ENCODE measurements at places on chromosomes 16 and 17. TPM values are rescaled to one million over a fixed set of nuclear protein-coding genes. Genes with fewer than 3 reads are reported as not detected.
A peak's percentile ranks its signal among the peaks of the same experiment; 100 is the strongest.

DNA sequence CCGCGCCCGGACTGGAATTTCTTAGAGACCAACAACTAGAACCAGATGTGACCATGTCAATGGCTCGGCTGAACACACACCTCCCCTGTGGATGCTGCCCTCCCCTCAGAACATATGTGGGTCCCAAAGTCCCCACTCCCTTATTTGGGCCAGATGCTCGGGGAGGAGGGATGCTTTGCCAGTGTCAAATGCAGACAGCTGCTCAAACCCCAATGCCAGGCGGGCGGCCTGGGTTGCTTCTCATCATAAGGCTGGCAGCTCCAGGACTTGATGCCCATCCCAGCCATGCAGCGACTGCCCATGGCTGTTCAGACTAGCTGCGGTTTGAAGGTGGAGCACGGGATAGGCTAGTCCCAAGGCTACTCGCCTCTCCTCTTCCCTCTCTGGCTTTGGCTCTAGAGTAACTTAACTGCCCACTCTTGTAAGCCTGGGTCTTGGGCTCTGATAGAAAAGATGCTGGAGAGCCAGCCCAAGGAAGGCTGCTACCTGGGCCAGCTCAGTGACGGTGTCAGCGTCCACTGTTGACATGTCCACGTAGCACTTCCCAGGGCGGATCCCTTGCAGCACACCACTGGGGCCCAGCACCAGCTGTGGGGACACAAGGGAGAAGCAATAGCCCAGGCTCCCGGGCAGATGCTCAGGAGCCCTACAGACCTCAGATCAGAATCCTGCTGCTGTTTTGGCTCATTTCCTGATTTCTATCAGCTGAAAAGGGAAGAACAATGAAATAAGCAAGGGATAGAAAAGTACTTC lies 11.0 kb upstream of the ROGDI start:
- peaks cover 14% of the 10 kb centered on the region for H3K36me3 ChIP-seq
- no peak overlapping the region for H3K4me3 ChIP-seq
- H3K27ac ChIP-seq: no peak overlapping the region
- DNase-seq: no peak
- no peaks in the 10 kb centered on the region for H3K4me1 ChIP-seq

- no peaks in the 10 kb centered on the region for H3K27me3 ChIP-seq
- H3K36me3 ChIP-seq: no peaks in the 10 kb centered on the region
- H3K27ac ChIP-seq: no peak overlapping the region
- DNase-seq: no peak
- H3K4me1 ChIP-seq: no peaks in the 10 kb centered on the region
- no peak overlapping the region for H3K4me3 ChIP-seq
Observed at GRCh38 chr16:51696376-51696775, 545.3 kb upstream of the SALL1 start.

GRCh38 chr17:59607061-59607460 lies 12.6 kb upstream of the CLTC start:
- peaks cover 35% of the 10 kb centered on the region for H3K36me3 ChIP-seq
- H3K4me1 ChIP-seq: no peaks in the 10 kb centered on the region
- H3K4me3 ChIP-seq: no peak overlapping the region

GRCh38 chr17:33942414-33942813 lies 312.7 kb upstream of the CCL2 start:
- no peaks in the 10 kb centered on the region for H3K36me3 ChIP-seq
- no peaks in the 10 kb centered on the region for H3K4me1 ChIP-seq
- H3K4me3 ChIP-seq: no peak overlapping the region
- no peak overlapping the region for H3K27ac ChIP-seq
- H3K27me3 ChIP-seq: peaks cover 34% of the 10 kb centered on the region
- no peak for DNase-seq

DNA sequence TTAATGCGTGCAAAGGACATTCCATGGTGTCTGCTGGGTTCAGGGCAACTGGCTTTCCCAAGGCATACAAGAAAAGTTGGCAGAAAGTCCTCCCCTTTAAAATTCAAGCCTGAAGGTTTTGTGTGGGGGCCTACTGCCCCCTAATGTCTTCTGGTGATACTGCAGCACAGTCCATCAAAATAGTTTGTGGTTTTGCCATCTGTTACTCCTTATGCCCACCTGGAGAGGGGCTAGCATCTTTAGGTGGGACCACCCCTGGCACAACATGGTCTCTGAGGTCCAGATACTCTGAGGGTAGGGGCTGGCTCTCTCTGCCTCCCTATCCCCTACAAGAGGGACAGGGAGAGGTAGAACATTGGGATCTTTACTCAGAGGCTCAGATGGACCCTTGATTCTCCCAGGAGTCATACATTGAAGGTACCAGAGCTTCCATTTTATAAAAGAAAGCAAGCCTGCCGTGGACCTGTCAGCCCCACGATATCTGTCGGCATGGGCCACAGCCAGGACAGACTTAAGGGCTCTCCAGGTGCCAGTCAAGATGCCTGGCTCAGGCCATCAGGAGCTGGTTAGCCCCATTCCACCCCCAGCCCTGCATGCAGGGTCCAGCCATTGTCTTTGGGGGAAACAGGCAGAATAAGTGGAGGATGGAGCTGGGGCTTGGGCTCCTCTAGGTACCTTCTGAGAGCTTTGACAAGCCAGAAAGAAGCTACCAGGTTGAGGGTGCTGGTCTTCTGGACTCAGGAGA lies 6.3 kb downstream of the ESRP2 start:
- no peak overlapping the region for H3K4me3 ChIP-seq
- H3K4me1 ChIP-seq: peaks cover 12% of the 10 kb centered on the region
- H3K36me3 ChIP-seq: peaks cover 12% of the 10 kb centered on the region
- no peak overlapping the region for H3K27ac ChIP-seq
- H3K27me3 ChIP-seq: no peaks in the 10 kb centered on the region

GRCh38 chr16:4522051-4522581 lies 16.5 kb downstream of the CDIP1 start:
- H3K4me1 ChIP-seq: no peaks in the 10 kb centered on the region
- no peak overlapping the region for H3K27ac ChIP-seq
- no peaks in the 10 kb centered on the region for H3K36me3 ChIP-seq

DNA sequence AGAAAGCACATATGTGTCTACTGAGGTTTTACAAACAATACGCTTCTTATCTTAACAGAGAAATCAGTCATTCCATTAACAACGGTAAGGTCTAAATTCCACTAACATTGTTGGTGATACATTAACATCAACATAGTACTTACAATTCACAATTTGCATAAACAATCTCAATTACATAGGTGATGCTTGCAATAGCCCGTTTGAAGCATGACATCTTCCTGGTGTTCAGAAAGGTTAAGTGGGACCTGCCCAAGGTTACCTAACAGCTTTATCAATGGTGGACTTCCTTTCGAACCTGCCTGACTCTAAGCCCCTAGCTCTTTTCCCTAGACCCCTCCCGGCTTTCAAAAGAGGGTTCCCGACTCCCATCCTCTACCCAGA lies 699 bp downstream of the FAM222B start:
- H3K27ac ChIP-seq: no peak overlapping the region
- H3K4me1 ChIP-seq: peaks cover 12% of the 10 kb centered on the region
- no peak for DNase-seq
- no peaks in the 10 kb centered on the region for H3K27me3 ChIP-seq
- H3K4me3 ChIP-seq: peak overlapping the region; percentile 89

DNA sequence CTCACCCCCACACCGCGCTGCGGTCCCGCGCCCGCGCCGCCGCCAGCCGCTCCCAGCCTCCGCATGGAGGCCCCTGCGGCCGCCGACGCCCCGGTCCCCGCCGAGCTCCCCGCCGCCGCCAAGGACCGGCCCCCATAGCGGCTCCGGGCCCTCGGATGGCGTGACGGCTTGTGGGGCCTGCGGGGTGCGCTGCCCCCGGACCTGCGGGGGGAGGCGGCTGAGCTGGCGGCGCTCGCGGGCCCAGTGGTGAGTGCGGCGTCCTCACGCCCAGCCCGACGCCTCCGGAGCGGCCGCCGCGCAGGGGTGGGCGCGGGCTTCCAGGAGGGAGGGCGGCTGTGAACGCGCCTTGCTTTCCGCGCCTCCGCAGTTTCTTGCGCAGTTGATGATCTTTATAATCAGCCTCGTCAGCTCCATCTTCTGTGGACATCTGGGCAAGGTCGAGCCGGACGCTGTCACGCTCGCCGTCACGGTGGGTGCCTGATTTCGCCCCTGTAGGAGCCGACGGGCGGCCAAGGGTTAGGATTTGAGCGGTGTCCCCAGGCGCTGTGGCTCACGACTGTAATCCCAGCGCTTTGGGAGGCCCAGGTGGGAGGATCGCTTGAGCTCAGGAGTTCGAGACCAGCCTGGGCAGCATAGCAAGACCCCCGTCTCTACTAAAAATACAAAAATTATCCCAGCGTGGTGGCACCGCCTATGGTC lies 46.4 kb downstream of the SLC47A1 start:
- DNase-seq: no peak
- no peak overlapping the region for H3K27ac ChIP-seq
- H3K4me1 ChIP-seq: no peaks in the 10 kb centered on the region

DNA sequence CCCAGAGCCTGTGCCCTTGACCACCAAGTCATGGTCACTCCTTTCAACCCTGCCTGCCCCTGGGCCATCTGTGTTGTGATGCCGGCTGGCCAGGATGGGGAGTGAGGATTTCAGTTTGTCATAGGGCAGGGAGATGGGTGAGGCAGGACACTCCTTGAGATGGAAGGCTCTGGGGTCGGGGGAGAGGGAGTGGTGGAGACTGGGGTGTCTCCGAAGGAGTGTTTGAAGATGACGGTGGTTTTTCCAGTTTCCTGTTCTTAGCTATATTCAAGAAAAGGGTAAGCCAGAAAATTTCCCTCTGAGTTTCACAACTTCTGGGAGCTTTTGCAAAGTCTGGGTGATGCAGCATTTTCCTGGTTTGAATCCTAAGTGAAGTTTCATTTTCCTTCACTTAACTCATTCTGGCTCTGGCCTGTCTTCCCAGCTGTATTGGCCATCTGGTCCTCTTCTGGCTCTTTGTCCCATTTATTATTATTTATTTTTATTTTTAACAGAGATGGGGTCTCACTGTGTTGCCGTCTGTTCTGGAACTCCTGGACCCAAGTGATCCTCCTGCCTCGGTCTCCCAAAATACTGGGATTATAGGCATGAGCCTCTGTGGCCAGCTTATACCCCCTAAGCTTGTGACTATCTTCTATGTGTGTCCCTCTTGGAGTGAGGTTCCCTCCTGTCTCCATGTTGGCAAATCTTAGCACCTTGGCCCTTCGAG lies 27.7 kb downstream of the ABCC1 start:
- no peak for DNase-seq
- 0 out of 2 replicates have a peak, but pooled peaks cover 1% of the 10 kb centered on the region for H3K4me1 ChIP-seq
- H3K4me3 ChIP-seq: no peak overlapping the region
- H3K27ac ChIP-seq: peak overlapping the region; percentile 49
- peaks cover 68% of the 10 kb centered on the region for H3K36me3 ChIP-seq

- no peaks in the 10 kb centered on the region for H3K4me1 ChIP-seq
- no peak overlapping the region for H3K4me3 ChIP-seq
- H3K27ac ChIP-seq: no peak overlapping the region
- no peaks in the 10 kb centered on the region for H3K36me3 ChIP-seq
- H3K27me3 ChIP-seq: no peaks in the 10 kb centered on the region
Observed at GRCh38 chr16:53999841-54000240, 286.7 kb downstream of the IRX3 start.

GRCh38 chr16:84844049-84844350 lies 24.2 kb downstream of the CRISPLD2 start:
- no peak overlapping the region for H3K4me3 ChIP-seq
- DNase-seq: no peak
- H3K27me3 ChIP-seq: no peaks in the 10 kb centered on the region
- H3K4me1 ChIP-seq: peaks cover 41% of the 10 kb centered on the region
- no peak overlapping the region for H3K27ac ChIP-seq

GRCh38 chr17:2369551-2370210 lies 31.2 kb downstream of the MNT start:
- H3K4me3 ChIP-seq: no peak overlapping the region
- no peaks in the 10 kb centered on the region for H3K4me1 ChIP-seq
- H3K27ac ChIP-seq: no peak overlapping the region
- H3K27me3 ChIP-seq: no peaks in the 10 kb centered on the region
- H3K36me3 ChIP-seq: no peaks in the 10 kb centered on the region

Gene TBC1D3C
- 0.31 TPM for total RNA-seq

Gene LITAFD
- total RNA-seq: not detected

Gene MYH13
- total RNA-seq: not detected

Gene NLRP1
- 0.75 TPM for total RNA-seq

Gene CCL17
- not detected for total RNA-seq
